Dermis blood vessel endothelial cell (primary cell): ENCODE measurements at places on chromosomes 5 and 9. TPM values are rescaled to one million over a fixed set of nuclear protein-coding genes. Genes with fewer than 3 reads are reported as not detected.

- peak; percentile 89 for DNase-seq
Measured at GRCh38 chr9:98775831-98776441, 20.4 kb downstream of the ANKS6 start.

DNA sequence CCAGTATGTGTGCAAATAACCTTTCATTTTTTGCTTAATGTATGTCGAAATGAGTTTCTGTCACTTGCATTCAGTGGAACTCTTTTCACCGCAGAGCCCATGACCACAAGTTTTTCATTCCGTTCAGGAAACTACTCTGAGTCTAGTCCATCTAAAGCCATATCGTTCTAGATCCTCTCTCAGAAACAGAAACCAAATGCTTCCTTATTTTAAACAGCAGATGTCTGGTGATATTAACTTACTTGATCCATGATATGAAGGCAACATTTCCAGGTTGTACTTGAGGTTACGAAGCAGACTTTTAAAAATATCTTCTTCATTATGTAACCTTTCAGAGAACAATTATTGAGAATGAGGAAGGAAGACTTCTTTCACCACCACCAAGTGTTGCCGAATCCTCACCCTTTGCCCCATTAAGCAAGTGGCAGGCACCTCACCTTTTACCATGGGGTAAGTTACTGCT lies 72.4 kb upstream of the GNAQ start:
- no peak for DNase-seq

Gene MYOT
- total RNA-seq = not detected in 2 replicates

Gene GPRIN1
- total RNA-seq = 7.7 and 8.7 TPM in 2 replicates

Gene EIF4E1B
- not detected in 2 replicates for total RNA-seq

DNA sequence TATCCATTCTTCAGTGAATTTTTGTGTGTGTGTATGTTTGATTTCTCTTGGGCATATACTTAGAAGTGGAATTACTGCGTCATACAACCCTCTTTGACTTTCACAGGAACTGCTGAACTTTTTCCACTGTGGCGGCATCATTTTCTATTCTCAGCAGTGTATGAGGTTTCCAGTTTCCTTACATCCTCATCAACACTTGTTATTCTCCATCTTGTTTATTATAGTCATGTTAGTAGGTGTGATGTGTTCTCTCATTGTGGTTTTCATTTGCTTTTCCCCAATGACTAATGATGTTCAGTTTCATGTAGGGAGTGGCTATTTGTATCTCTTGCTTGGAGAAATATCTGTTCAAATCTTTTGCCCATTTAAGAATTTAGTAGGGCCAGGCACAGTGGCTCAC lies 2.6 kb downstream of the ZNF79 start:
- no peak for DNase-seq

- peak; percentile 93 for DNase-seq
Measured at GRCh38 chr5:149114403-149115312, 26.6 kb upstream of the ABLIM3 start.

DNA sequence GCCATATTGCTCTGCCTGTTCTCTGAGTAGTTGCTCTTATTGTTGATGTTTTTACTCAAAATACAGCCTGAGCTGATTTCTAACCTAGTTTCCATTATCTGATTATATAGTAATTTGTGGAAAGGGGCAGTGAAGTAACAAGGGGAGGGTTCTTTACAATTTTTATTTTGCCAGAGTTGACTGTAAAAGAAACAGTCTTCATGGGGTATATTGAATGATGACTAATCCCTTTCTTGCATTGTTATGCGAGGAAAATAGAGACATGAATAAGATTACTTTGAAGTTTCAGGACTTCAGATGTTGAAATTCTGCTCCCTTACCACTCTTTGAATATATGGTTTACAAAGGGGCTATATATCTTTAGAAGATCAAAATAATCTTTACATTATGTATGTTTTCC lies 9.1 kb upstream of the LRRC70 start:
- DNase-seq = no peak

Gene RAD50
- 12.6 and 22.0 TPM in 2 replicates for total RNA-seq

Gene CENPK
- total RNA-seq = 14.3 and 26.6 TPM in 2 replicates

DNA sequence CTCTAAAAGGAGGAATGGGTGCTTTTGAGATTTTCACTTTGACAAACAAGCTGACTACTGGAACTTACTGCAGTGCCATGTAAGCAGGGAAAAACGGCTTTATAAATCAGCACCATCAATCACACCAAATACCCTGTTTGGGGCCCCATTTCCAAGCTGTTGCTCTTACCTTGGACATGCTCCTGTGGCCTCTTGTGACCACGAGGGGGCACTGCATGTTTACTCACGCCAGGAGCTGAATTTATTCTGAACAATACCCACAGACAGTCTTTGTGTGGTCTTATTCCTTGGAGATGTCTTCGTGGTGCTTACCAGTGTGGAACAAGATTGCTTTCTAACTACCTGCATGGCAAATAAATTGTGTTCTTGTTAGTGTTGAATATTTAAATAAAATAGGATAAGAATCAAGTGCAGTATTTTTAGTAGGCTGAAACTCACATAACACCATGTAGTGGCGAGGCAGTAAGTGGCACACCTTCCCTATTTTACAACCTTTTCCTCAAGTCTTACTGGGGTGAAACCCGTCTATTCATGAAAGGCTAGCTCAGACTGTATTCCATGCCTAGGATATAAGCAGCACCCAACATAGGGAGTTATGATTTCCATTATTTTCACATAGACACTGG lies 155.5 kb upstream of the NMUR2 start:
- DNase-seq = peak; percentile 56
